Astrocyte (in vitro differentiated cells and primary cell): ENCODE measurements at places on chromosomes 6 and 20. TPM values are rescaled to one million over a fixed set of nuclear protein-coding genes. Genes with fewer than 3 reads are reported as not detected.

Gene TMEM74B
- total RNA-seq, result 2.1 and 2.4 TPM in 2 replicates

DNA sequence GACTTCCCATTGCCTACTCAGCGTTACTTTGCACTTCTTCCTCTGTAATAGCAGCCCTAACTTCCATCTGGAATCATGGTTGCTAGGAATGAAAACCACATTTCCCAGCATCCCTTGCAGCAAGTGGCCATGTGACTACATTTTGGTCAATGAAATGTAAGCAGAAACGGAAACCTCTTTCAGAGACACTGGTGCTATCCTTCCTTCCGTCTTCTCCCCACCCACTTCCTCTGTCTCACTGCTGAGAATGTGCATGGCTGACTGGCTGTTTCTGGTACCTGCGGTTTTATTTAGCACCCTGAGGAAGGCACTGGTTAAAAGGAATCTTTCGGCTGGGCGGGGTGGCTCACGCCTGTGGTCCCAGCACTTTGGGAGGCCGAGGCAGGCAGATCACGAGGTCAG, 107.4 kb downstream of the SCML4 start:
- no peak for DNase-seq
- no peaks in the 10 kb centered on the region for H3K36me3 ChIP-seq
- H3K27ac ChIP-seq, result no peak overlapping the region
- no peaks in the 10 kb centered on the region for H3K4me1 ChIP-seq
- no peak overlapping the region for H3K4me3 ChIP-seq
- peaks cover 3% of the 10 kb centered on the region for H3K27me3 ChIP-seq

DNA sequence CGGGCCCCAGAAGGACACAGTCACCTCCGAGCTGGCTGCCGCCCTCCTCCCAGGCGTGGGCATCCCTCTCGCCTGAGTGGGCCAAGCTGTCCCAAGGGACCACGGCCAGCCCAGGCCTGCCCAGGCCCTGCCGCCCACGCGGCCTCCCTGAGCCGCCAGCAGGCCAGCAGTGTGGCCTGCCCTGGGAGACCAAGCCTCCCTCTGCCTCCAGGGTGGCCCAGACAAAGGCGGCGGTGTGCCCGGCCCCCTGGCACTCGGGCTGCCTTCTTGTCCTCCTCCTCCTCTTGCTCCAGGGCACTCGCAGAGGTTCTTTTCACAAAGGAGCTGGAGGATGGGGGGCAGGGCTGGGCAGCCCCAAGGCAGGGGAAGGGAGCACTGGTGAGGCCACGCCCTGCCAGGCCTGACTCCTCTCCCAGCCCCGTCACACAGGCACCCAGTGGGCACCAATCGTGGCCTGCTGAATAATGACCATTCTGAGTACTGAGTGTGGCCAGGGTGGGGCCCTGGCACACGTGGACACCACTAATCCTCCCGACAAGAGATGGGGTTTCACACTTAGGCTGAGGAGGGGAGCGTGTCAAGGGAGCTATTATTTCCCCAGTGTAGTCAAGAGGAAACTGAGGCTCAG, 25.3 kb downstream of the NOL4L start:
- H3K4me1 ChIP-seq, result peaks cover 6% of the 10 kb centered on the region
- H3K36me3 ChIP-seq, result no peaks in the 10 kb centered on the region
- H3K4me3 ChIP-seq, result no peak overlapping the region
- H3K27me3 ChIP-seq, result no peaks in the 10 kb centered on the region
- DNase-seq, result no peak

Gene PKIB
- 64.1 and 74.6 TPM in 2 replicates for total RNA-seq

GRCh38 chr6:15429141-15430110, 183.6 kb downstream of the JARID2 start:
- peaks cover 42% of the 10 kb centered on the region for H3K4me1 ChIP-seq
- no peak overlapping the region for H3K4me3 ChIP-seq
- no peaks in the 10 kb centered on the region for H3K27me3 ChIP-seq
- H3K36me3 ChIP-seq, result no peaks in the 10 kb centered on the region

Gene CNR1
- total RNA-seq, result 0.84 and 1.00 TPM in 2 replicates

Gene GMPR
- 1.6 and 2.0 TPM in 2 replicates for total RNA-seq

Gene OXT
- total RNA-seq, result not detected in 2 replicates

- no peaks in the 10 kb centered on the region for H3K27me3 ChIP-seq
- no peaks in the 10 kb centered on the region for H3K4me1 ChIP-seq
- DNase-seq, result no peak
- H3K36me3 ChIP-seq, result no peaks in the 10 kb centered on the region
- no peak overlapping the region for H3K27ac ChIP-seq
- H3K4me3 ChIP-seq, result no peak overlapping the region
Measured at GRCh38 chr6:118207947-118208346, 300.9 kb downstream of the SLC35F1 start.

GRCh38 chr6:112281821-112282615, 27.7 kb upstream of the LAMA4 start:
- H3K27ac ChIP-seq, result no peak overlapping the region
- H3K4me1 ChIP-seq, result peaks cover 3% of the 10 kb centered on the region
- no peak overlapping the region for H3K4me3 ChIP-seq
- DNase-seq, result peak; percentile 89

- peak; percentile 39 for DNase-seq
- no peaks in the 10 kb centered on the region for H3K36me3 ChIP-seq
- no peak overlapping the region for H3K27ac ChIP-seq
- H3K4me3 ChIP-seq, result no peak overlapping the region
Measured at GRCh38 chr6:140660295-140660694, 1285.8 kb upstream of the CITED2 start.

DNA sequence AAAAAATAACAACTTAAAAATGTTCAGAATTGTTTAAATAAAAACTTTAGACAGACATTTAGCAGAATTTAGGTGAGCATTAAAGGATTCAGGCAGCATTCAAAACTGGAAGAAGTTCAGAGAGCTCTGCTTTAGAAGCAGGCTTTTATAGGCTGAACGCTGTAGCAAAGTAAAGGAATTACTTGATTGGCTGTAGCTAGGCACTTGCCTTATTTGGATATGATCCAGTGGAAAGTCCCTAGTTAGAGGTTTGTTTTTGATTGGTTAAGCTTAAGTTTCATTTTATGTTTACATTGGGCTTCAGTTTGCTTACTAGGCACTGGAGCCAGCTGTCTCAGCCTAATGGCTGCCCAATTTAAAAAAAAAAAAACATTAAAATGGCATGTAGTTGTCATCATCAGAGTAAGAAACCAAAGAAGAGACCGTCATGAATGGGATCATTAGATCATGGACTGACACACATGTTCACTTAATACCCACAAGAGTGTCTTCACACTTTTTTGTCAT, 65.1 kb downstream of the CBFA2T2 start:
- no peak overlapping the region for H3K4me3 ChIP-seq
- H3K27me3 ChIP-seq, result no peaks in the 10 kb centered on the region
- H3K4me1 ChIP-seq, result no peaks in the 10 kb centered on the region
- DNase-seq, result peak; percentile 93
- H3K36me3 ChIP-seq, result no peaks in the 10 kb centered on the region

Gene HLA-G
- total RNA-seq, result 0.79 and 0.89 TPM in 2 replicates

- H3K27me3 ChIP-seq, result peaks cover 19% of the 10 kb centered on the region
- peak overlapping the region; percentile 65 for H3K4me3 ChIP-seq
- DNase-seq, result no peak
- no peak overlapping the region for H3K27ac ChIP-seq
- H3K4me1 ChIP-seq, result peaks cover 3% of the 10 kb centered on the region
Measured at GRCh38 chr6:28634761-28635546, 109.3 kb downstream of the GPX5 start.

Gene GPR6
- total RNA-seq, result not detected in 2 replicates

Gene TSHZ2
- 0.72 and 1.2 TPM in 2 replicates for total RNA-seq

Gene PBOV1
- not detected in 2 replicates for total RNA-seq

Gene IL17A
- not detected in 2 replicates for total RNA-seq

Gene WFDC12
- total RNA-seq, result not detected in 2 replicates

DNA sequence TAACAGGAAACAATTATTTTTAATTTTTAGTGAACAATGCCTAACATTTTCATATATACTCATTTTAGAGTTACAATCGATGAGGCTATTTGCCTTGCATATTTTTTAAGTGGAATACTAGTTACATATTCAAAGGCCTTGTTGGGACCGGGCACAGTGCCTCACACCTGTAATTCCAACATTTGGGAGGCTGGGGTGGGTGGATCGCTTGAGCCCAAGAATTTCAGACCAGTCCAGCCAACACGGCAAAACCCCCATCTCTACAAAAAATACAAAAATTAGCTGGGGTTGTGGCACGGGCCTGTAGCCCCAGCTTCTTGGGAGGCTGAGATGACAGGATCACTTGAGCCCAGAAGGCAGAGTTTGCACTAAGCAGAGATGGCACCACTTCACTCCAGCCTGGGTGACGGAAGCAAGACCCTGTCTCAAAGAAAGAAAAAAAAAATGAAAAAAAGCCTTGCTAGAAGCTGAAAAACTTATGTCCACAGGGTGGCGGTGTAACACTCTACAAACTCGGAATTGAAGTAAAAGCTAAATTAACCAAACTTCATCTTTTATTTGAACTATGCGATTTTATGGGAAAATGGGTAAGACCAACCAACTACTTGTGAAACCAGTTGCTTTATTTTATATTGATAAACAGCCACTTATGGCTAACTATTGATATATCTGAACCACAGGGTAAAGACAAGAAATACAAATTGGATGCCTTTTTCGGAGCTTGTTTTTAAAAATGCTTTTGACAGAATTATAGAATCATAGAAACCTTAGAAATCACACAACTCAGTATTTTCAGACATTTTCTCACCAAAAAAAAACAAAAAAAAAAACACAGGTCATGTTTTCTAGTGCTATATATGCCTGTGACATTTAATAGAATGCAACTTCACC, 24.1 kb upstream of the ROS1 start:
- peak; percentile 69 for DNase-seq
- no peaks in the 10 kb centered on the region for H3K36me3 ChIP-seq
- no peaks in the 10 kb centered on the region for H3K27me3 ChIP-seq
- peak overlapping the region; percentile 97 for H3K27ac ChIP-seq
- H3K4me3 ChIP-seq, result no peak overlapping the region

Gene MED20
- 27.1 and 28.9 TPM in 2 replicates for total RNA-seq

DNA sequence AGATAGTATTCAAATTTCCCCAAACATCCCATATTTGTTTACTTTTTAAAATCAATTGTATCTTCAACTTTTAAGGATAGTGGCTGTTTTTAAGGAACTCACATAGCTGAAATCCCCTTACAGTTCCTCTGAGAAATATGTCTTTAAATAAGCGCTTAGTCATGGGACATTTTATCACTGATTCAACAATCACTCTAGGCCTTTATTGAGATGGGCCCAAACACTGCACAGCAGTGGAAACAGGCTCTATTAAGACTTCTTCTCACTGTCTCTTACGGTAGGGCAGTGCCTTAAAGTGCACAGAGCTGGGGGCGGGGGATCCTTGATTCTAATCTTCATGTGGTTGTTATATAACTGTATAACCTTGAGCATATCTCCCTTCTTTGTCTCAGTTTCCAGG, 59.8 kb upstream of the RREB1 start:
- no peak for DNase-seq
- H3K36me3 ChIP-seq, result no peaks in the 10 kb centered on the region
- peaks cover 20% of the 10 kb centered on the region for H3K4me1 ChIP-seq
- no peak overlapping the region for H3K27ac ChIP-seq

Gene KCNK5
- 0.14 and 0.17 TPM in 2 replicates for total RNA-seq

- DNase-seq, result peak; percentile 65
- H3K4me3 ChIP-seq, result no peak overlapping the region
- H3K36me3 ChIP-seq, result no peaks in the 10 kb centered on the region
- H3K27me3 ChIP-seq, result no peaks in the 10 kb centered on the region
- H3K27ac ChIP-seq, result no peak overlapping the region
Measured at GRCh38 chr6:139732451-139732850, 358.0 kb upstream of the CITED2 start.

Gene NKX2-2
- not detected in 2 replicates for total RNA-seq

GRCh38 chr6:166317261-166318212, 9.3 kb upstream of the PRR18 start:
- no peaks in the 10 kb centered on the region for H3K4me1 ChIP-seq
- no peak overlapping the region for H3K4me3 ChIP-seq
- DNase-seq, result no peak
- no peak overlapping the region for H3K27ac ChIP-seq

- no peak for DNase-seq
- no peak overlapping the region for H3K4me3 ChIP-seq
- H3K36me3 ChIP-seq, result no peaks in the 10 kb centered on the region
- H3K27me3 ChIP-seq, result no peaks in the 10 kb centered on the region
Measured at GRCh38 chr6:93248631-93249030, 170.7 kb downstream of the EPHA7 start.

DNA sequence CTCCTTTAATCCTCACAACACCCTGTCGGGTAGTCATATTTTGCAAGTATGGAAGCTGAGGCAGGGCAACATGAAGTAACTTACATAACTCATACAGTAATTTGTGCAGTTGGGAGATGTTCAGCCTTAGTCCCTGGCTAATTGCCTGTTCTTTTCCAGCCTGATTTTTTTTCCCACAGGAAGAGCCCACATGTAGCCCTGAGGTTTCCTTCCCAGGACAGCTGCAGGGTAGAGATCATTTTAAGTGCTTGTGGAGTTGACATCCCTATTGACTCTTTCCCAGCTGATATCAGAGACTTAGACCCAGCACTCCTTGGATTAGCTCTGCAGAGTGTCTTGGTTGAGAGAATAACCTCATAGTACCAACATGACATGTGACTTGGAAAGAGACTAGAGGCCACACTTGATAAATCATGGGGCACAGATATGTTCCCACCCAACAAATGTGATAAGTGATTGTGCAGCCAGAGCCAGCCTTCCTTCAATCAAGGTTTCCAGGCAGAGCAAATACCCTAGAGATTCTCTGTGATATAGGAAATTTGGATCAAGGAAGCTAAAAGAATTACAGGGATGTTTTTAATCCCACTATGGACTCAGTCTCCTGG, 5.0 kb upstream of the BTN2A1 start:
- no peaks in the 10 kb centered on the region for H3K27me3 ChIP-seq
- H3K27ac ChIP-seq, result no peak overlapping the region
- no peak overlapping the region for H3K4me3 ChIP-seq
- H3K4me1 ChIP-seq, result peaks cover 6% of the 10 kb centered on the region

- peaks cover 16% of the 10 kb centered on the region for H3K4me1 ChIP-seq
- no peak overlapping the region for H3K27ac ChIP-seq
- H3K4me3 ChIP-seq, result no peak overlapping the region
- DNase-seq, result no peak
- H3K27me3 ChIP-seq, result no peaks in the 10 kb centered on the region
Measured at GRCh38 chr20:32709632-32710121, 33.6 kb downstream of the COMMD7 start.

DNA sequence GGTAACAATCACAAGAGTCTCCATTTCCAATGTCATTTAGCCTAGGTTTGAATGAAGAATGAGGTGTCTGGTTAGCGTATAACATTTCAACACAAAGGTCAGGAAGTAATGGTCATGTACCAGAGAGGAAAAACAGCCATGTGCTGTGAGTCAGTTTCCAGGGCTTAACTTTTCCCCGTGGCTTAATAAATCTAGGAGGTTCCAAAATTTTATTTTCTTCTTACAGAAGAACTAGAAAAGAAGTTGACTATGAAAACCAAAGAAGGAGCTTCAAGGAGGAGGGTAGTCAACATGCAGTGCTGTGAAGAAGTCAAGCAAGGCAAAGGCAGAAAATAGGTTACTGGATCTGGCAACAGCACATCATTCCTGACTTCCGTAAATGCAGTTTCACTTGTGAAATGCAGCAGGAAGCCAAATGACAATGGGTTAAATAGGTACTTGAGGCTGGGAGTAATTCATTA, 8.4 kb upstream of the GABRR2 start:
- H3K4me3 ChIP-seq, result no peak overlapping the region
- DNase-seq, result no peak
- H3K4me1 ChIP-seq, result no peaks in the 10 kb centered on the region
- H3K27me3 ChIP-seq, result no peaks in the 10 kb centered on the region
- H3K27ac ChIP-seq, result no peak overlapping the region
